B cell (primary cell): ENCODE measurements at places on chromosomes 3 and 15. TPM values are rescaled to one million over a fixed set of nuclear protein-coding genes. Genes with fewer than 3 reads are reported as not detected.

The NR2E3 gene
- total RNA-seq: not detected in 2 replicates

The PIK3R4 gene
- 27.1 and 32.8 TPM in 2 replicates for total RNA-seq

The CHRD gene
- not detected in 2 replicates for total RNA-seq

The HCLS1 gene
- total RNA-seq: 317 and 331 TPM in 2 replicates

The WDR49 gene
- total RNA-seq: 0.73 and 1.4 TPM in 2 replicates

The GPR62 gene
- not detected in 2 replicates for total RNA-seq

The ZXDC gene
- 70.9 and 75.9 TPM in 2 replicates for total RNA-seq

The SPINK8 gene
- not detected in 2 replicates for total RNA-seq

The CLDN18 gene
- total RNA-seq: not detected in 2 replicates

The GOLGA8T gene
- total RNA-seq: 0.71 TPM in 1 of 2 replicates, not detected in the other

The ENTPD3 gene
- total RNA-seq: not detected in 2 replicates

The KCNMB3 gene
- 5.7 and 6.1 TPM in 2 replicates for total RNA-seq

The PIGBOS1 gene
- total RNA-seq: 14.6 and 16.4 TPM in 2 replicates

The TRIM42 gene
- total RNA-seq: not detected in 2 replicates

- DNase-seq: no peak
Measured at GRCh38 chr15:75033809-75034208, 10.4 kb downstream of the PPCDC start.

- DNase-seq: no peak
Measured at GRCh38 chr15:101559952-101560351, 70.4 kb upstream of the PCSK6 start.

GRCh38 chr15:82051664-82052063, 5.8 kb upstream of the MEX3B start:
- no peak for DNase-seq

DNA sequence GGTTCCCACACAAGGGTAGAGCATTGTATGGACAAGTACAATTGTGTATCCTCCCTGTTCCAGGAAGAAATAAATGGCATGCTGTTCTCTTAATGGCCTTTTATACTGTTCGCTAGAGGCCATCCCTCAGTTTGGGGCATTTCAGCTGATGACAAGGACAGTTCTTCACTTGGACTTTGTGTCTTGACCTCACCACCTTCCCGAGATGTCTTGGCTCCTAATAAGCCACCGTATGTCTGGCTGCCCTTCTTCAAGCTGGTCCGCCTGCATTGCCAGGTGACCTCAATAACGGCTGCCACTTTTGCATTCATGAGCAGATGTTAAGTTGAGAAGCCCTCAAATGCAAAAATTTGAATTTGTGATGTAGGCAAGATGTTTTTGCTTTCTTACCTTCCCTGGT, 24.1 kb downstream of the ZBTB38 start:
- DNase-seq: no peak

DNA sequence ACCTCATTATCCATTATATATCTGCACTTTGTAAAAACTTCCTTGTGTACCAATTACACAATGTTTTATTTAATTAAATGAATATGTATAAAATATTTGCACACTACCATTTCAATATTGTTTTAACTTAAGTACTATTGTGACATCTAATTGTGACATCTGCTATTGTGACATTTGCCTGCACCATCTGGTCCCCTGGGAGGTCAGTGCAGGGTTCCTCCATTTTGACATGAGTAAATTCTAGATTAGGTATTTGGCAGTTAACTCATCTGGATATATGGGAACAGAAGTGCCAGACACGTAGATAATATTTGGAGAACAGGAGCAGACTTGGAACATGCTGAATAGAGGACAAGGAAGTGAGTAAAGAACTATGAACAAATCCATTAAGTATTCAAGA, 332.1 kb downstream of the VGLL3 start:
- no peak for DNase-seq

DNA sequence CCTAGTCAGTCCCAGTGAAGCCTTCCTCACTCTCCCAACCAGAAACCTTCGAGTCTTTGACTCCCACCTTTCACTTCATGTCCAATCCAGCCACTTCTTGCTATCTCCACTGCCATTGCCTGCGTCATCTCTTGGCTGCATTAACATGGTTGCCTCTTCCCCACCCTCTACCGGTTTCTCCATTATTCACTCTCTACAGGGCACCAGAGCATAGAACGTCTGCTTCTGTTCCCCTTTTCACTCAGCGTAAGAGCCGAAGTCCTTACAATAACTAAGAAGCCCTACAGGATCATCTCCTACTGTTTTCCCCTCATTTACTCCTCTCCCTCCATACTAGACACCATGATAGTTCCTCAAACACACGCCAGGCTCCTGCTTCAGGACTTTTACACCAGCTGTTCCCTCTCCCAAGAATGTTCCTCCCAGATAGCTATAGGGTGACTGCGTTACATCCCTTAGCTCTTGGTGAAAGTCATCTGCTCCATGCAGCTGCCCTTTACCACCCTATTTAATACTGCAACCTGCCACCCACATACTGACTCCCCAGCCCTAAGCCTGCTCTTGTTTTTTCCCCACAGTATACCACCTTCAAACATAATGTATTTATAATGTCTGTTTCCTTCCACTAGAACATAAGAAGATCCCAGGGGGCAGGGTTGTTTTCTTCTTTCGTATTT, 30.9 kb downstream of the RCN2 start:
- peak; percentile 52 for DNase-seq

DNA sequence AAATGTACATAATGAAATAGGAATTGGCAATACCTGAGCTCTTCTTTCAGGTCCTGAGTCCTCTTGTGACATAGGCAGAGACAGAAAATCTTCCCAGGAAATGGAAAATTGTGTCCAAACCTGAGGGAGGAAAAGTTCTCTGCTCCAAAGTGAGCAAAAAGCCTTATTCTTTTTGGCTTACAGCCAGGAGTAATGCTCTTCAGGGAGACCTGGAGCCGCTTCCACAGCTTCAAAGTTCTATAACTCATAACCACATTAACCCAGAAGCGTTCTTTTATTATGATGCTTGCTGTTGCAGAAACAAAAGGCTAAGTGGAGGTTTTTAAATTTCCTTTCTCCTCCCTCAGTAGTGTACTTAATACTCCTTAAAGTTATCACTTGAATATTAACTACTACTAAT, 633 bp downstream of the IGSF10 start:
- DNase-seq: no peak

- no peak for DNase-seq
Measured at GRCh38 chr3:105719791-105720190, 149.0 kb downstream of the CBLB start.

GRCh38 chr3:155101398-155101797, 21.3 kb downstream of the MME start:
- no peak for DNase-seq

- DNase-seq: no peak
Measured at GRCh38 chr3:182636646-182637045, 156.7 kb upstream of the ATP11B start.

GRCh38 chr15:31867536-31868442, 162.5 kb upstream of the CHRNA7 start:
- DNase-seq: peak; percentile 57

DNA sequence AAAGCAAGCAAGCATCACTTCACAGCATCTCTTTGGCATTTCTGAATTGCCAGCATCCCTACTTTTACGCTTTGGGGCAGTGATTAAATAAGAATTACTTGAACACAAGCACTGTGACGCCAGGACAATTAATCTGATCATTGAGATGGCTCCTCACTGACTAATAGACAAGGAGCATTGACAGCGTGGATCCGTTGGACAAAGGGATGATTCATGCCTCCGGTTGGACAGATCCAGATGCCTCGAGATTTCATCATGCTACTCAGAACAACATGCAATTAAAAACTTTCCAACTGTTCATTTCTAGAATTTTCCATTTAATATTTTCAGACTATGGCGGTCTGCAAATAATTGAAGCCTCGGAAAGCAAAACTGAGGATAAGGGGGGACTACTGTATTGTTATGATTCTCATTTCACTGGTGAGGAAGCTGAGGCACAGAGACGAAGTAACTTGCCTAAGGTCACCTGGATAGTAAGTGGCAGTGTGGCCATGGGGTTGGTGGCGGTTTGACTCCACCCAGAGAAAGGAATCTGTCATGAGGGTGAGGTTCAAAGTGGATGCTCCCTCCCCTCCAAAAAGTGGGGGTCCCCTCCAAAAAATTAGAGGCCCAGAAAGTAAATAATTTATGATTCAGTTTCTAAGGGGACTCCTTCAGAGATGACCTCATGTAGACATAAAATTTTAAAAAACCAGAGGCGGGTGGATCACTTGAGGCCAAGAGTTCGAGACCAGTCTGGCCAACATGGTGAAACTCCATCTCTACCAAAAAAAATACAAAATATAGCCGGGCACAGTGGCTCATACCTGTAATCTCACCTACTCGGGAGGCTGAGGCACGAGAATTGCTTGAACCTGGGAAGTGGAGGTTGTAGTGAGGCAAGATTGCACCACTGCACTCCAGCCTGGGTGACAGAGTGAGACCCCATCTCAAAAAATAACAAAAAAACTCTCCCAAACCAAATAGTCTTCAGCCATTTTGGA, 12.3 kb upstream of the PGPEP1L start:
- DNase-seq: no peak

GRCh38 chr3:120506076-120506827, 55.5 kb upstream of the FSTL1 start:
- no peak for DNase-seq

GRCh38 chr15:83081256-83082014, 14.4 kb upstream of the BTBD1 start:
- no peak for DNase-seq

DNA sequence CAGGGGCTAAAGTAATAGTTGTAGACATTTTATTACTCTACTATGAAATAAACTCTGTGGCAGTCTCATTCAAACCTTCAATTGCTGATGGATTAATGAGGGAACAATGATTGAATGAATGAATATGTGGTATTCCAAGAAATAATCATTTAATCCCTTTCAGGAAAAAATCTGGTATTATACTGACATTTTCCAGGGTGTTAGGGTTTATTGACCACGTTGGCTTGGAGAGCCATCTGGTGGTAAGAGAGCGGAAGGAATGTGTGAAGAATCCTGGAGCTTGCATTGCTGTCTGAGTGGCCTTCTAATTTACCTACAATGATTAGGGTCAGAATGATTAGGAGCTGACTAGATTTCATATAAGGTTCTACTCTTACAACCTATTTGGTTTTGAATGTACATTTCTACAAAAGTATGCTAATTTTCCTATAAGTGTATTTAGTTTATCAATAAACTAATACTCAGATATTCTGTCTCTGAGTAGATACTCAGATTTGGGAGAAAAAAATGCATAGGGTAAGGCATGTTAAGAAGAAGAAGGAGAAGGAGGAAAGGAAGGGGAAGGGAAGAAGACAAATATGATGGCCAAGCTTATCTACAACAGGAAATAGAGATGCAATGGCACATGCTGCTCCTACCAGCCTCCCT, 249.9 kb downstream of the ROBO1 start:
- no peak for DNase-seq

GRCh38 chr3:101017017-101017416, 23.8 kb upstream of the ABI3BP start:
- DNase-seq: no peak

GRCh38 chr15:87973501-87974215, 282.9 kb downstream of the NTRK3 start:
- DNase-seq: no peak

- DNase-seq: no peak
Measured at GRCh38 chr3:128378631-128379347, 87.9 kb downstream of the DNAJB8 start.

DNA sequence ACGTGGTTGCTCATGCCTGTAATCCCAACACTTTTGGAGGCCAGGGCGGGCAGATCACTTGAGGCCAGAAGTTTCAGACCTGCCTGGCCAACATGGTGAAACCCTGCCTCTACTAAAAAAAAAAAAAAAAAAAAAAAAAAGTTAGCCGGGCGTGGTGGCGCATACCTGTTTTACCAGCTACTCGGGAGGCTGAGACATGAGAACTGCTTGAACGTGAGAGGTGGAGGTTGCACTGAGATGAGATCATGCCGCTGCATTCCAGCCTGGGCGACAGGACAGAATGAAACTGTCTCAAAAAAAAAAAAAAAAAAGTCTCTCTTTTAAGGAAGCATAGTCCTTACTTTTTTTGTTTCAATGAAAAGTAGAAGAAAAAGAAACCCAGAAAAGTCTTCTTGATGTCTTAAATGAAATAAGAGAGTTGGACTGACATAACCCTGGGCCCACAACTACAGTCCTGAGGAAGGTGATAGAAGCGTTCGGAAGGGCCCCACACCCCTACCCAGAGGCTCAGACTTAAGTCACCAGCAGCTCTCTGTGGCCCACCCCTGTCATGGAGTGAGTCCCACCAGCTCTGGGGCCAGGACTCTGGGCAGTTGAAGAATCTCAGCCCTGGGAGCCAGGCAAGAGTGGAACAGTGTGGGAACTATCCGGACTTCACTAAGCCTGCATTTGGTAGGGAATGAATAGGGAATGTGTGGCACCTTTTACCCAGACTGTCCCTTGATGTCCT, 2.6 kb downstream of the NME9 start:
- DNase-seq: no peak

DNA sequence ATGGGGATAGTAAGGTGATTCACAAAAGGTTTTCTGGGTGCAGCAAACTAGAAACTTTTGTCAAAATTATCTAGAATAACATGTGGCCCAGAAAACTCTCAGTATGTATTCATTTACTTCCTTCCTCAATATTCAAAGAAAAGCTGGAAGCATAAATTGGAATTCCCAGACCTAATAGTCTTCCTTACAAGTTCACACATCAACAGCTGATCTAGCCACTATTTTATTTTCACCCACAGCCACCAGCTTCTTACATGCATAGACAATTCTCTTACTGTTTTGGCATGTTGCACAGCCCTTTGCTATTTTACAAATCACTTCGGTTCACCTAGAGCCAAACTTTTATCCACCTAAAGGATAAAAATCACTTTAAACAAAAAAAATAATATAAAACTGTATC, 647.8 kb upstream of the CCDC54 start:
- no peak for DNase-seq

GRCh38 chr3:32712506-32713055, 27.6 kb downstream of the CNOT10 start:
- DNase-seq: no peak

- no peak for DNase-seq
Measured at GRCh38 chr3:157351981-157352380, 84.7 kb upstream of the PTX3 start.

- DNase-seq: no peak
Measured at GRCh38 chr3:94429517-94429916, 366.7 kb downstream of the NSUN3 start.
